ENCODE measurements at places on chromosomes 7 and 10.

GRCh38 chr10:72597897-72598296, 28.0 kb downstream of the MICU1 start:
- no peak for DNase-seq

DNA sequence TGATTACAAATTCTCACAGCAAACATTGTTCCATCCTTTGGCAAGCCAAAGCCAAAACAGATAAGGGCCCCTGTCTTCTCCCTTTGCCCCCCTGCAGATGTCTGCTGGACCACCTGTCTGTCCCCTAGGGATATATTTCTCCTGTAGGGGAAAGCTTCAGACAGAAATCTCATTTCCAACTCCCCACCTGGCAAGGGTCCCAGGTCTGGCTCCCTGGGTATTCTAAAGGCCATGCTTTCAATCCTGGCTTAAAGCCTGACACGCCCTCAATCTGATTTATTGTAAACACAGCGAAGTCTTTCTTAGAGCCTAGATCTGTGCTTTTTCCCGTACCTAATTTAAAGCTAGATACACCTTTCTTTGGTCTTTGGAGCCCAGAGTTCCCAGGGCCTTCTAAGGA, 66.1 kb downstream of the KCNMA1 start:
- DNase-seq = peak; percentile 22

GRCh38 chr10:124022066-124022465, 71.3 kb downstream of the CHST15 start:
- DNase-seq = no peak

- DNase-seq = no peak
Measured at GRCh38 chr7:77367976-77368375, 48.2 kb downstream of the GSAP start.

GRCh38 chr10:4354382-4354812, 471.6 kb upstream of the AKR1E2 start:
- DNase-seq = no peak

DNA sequence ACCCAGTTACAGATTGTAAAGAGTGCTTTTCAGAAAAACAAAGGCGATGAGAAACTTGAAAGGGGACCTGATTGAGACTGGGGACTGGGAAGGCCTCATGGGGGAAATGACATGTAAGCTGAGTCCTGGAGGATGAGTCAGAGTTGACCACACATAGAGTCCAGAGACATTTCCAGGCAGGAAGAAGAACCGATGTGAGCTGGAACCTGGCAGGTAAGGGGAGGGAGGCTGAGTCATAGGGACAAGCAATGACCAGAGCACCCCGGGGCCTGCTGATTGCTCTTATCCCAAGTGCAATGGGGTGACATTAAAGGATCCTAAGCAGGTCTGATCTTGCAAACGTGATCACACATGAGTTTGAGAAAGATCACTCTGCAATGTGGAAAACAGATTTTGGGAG, 11.7 kb downstream of the TLL2 start:
- no peak for DNase-seq

DNA sequence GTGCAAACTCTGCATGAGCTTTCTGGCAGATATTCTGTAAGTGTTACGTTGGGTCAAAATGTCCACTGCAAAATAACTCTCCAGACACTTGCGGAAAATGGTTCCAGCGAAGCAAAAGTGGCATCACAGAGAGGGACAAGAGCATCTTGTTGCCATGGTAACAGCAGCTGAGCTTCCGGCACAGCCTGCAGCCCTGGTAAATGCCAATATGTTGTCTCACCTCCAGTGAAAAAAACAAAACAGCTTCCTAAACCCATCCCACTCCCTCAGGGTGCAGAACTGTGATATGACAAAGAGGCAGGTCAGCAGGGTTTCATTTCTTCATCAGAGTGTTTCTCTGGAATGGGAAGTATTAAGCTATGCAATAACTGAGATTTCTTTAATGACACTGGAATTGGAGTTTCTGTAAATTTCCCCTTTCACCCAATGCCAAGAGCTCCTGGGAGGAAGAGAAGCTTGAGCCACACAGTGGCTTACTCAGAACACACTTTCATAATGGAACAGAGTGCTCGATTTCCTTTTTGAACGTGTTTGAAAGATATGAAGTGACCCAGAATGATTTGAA, 65.6 kb downstream of the FOXI2 start:
- peak; percentile 16 for DNase-seq

GRCh38 chr10:95644901-95645300, 11.6 kb downstream of the ALDH18A1 start:
- no peak for DNase-seq

GRCh38 chr7:36788825-36789470, 64.7 kb upstream of the AOAH start:
- no peak for DNase-seq

DNA sequence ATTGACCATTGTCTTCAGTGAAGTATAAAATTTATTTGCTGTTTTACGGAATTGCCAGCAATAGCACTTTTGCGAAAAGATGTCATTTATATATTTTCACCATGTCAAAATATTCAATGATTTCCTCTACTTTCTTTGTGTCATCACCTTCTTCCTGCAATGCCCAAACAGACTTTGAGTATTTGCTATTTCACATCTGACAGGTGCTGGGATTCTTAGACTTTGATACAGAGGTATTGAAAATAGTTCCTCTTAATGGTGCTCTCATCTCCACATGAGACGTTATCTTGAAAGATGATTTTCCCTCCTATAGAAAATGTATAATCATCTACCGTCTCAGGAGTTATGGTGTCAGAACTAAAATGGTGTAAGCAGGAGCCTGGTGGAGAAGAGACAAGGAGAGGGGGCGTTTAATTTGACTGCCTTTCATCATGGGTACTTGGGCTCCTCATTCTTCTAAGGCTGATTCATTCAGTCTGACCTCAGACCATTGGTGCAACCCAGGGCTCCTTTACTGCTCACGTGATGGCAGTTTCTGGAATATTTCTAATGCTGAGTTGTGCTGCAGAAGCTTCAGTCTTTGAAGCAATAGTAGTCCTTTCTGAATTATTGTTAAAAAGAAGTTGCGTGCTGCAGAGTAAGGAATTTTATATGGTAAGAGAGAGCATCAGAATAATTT, 404.6 kb downstream of the PHTF2 start:
- no peak for DNase-seq

DNA sequence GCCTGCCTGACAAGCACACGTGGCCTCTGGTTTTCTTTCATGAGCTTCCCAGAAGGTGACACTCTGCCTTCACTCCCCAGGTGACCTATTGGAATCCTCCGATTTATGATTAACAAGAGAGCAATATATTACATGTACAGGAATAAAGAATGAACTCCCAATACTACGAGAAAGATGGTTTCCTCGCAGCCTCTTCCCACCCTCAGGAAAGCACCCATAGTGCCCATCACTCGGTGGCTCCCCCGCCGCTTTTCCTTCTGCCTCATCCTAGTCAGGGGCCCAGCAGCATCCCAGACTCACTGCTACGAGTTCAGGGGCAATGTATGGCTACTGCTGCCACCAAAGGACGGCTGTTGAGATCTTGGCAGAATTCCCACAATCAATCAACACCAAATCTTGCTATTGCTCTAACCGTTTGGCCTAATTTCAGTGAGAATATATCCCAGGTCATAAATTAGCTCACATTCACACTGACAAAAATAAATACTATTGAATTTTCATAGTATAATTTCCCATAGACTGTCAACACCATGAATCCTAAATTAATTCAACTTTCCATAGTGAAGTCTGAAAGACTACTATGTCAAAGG, 196.3 kb downstream of the TNS3 start:
- DNase-seq = no peak

DNA sequence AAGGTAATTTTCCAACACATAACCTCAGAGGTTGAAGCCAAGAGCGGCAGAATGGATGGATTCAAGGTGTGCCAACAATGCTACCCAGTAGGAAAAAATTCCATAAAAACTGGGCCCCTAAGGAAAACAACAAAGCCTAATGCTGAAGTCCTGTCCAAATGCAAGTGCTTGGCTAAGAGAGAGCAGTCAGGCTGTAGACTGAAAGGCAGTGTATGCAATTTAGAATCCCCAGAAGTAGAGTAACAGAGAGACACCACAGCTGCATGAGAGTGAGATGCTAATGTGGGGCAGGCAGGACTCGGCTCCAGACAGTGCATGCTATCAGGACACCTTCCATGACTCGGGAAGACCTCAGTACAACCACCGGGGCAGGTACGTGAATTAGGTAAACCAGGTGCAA, 124.5 kb downstream of the ZFAND4 start:
- DNase-seq = no peak

- DNase-seq = no peak
Measured at GRCh38 chr7:33932221-33932620, 26.9 kb downstream of the BMPER start.

Measured in NCI-H748 treated with DMSO at 0.1 percent for 48 hours (cell line).